ENCODE measurements at places on chromosomes 3 and 15. TPM values are rescaled to one million over a fixed set of nuclear protein-coding genes. Genes with fewer than 3 reads are reported as not detected.

DGKG gene
- total RNA-seq: 12.8 TPM

GOLGA6A gene
- total RNA-seq: not detected

BCL2A1 gene
- total RNA-seq: 5.1 TPM

CGNL1 gene
- 19.4 TPM for total RNA-seq

MUSTN1 gene
- total RNA-seq: 56.8 TPM

RFTN1 gene
- 119 TPM for total RNA-seq

LMAN1L gene
- not detected for total RNA-seq

All from aorta (tissue), 5 donors.